ENCODE measurements at places on chromosomes 5 and 9.

DNA sequence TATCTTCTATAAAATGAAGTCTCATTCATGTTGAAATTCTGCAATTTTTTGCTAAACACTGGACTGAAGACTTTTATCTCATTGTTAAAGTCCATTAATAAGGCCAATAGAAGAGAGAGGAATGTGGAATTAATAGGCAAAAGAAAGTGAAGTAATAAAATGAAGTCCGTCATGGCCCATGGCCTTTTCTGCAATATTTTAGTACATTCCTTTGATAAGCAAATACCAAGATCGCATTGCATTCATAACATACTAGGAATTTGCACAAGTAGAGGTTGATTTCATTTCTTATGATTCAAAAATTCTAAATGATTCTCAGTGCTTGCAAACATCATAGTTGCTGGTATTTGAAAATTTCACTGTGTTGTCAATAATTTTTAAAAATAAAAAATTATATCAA lies 664.0 kb downstream of the NR2F1-AS1 start:
- no peak for DNase-seq

DNA sequence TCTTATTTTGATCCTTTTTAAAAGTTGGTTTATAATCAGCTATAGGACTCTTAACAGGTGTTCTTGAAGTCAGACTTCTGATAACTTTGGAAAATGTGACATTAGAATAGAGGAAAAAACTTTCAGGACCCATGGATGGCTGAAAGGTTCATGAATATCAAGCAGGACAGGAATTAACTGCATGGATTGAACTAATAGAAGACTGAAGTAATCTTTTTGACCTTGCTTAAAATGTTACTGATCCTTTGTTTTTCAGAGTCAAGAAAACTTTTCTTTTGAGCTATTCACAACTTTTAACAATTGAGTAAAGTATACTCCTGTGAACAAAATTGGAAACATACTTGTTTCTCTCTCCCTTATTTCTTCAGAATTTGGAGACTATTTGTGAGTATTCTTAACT lies 79.2 kb downstream of the PLK2 start:
- no peak for DNase-seq

GRCh38 chr9:133111808-133112662 lies 9.0 kb downstream of the RALGDS start:
- DNase-seq, result no peak

DNA sequence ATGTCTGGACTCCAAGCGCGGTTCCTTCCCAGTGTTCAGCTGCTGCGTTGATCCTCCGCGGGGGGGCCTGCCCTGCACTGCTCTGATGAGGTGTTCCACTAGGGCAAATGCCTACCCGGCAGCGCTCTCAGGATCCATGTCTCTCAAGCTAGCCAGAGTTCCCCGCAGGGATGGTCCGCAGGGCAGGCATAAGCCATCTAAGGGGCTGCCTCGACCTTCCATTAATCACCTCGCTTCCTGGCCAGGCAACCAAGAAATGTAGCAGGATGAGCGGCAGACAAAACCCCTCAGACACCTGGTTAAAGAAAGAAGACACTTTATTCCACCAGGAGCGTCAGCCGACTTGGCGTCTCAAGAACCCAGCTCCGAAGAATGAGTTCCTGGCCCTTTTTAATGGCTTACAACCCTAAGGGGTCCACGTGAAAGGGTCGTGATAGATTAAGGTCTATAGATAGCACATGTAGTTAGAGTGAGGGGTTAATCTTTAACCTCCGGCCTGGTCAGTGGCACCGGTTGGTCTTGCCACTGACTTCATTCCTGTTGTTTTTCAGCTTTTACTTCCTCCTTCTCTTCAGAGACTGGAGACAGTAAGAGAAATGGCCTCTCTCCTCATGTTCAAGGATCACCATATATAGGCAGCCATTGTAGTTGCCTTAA lies 47.2 kb upstream of the COX7C start:
- DNase-seq, result no peak

DNA sequence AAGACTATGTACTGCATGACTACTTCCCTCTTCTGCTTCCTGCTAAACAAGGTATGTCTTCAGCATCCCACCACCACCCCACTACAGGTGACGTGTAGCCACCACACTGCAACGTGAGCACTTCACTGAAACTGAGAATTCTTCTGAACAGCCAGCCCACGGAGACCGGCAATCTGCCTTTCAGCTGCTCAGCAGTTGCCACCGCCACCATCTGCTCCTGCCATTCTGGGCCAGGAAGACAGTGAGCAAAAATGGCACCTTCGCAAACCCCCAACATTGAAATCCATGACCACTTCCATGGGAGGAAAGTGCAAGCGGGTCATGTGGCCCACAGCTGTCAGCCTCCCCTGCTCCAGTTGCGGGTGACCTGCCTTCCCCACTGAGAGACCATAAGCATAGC lies 443.4 kb upstream of the ST8SIA4 start:
- no peak for DNase-seq

- DNase-seq, result no peak
These were observed 4.0 kb downstream of the RNF183 start for GRCh38 chr9:113298924-113299770.

DNA sequence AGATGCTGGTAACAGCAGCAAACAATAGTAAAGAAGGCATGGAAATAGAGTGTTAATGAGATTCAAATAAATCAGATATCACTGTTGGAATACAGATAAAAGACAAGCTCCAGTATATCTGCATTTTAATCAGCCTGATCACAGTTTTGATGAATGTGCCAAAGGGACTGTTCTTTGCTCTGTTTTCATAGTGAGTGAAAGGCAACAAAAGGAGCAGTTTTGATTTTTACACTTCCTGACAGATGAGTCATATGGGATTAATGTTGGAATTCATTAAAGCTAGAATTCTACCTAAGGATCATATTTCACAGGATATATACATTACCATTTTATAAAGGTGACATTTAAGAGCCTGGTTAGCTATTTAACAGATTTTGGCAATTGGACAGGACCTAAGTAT lies 743.3 kb upstream of the PTPRD start:
- DNase-seq, result no peak

GRCh38 chr5:7927466-7928375 lies 58.8 kb downstream of the MTRR start:
- peak; percentile 27 for DNase-seq

DNA sequence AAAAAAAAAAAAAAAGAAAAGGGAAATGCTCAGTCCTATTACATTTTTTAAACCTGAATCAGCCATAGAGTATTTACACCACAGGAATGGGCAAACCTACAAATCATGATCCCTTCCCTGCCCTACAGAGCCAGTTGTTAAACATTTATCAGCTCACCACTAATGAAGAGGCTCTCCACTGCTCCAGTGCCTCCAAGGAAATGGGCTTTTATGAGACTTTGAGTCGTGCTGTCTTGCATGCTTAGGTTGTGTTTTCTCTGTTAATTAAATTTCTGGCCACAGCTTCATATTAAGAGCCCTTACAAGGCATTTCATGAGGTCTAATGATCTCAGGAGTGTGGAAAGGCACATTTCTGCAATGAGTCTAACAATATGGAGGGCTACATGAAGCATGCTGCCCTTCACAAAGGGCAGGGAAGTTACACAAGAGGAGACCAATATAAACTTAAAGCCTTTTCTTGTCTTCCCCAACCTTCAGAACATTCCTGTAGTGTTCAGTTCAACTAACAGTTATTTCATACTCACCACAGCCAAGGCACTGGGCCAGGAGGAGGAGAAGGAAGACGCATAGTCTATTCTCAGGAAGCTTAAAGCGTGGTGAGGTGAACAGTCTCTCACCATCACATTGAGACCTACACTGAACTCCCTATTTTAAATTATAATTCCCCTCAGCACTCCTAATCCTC lies 140.1 kb upstream of the ABCA1 start:
- no peak for DNase-seq

- peak; percentile 85 for DNase-seq
These were observed 51.4 kb downstream of the PFDN1 start for GRCh38 chr5:140251527-140251973.

- DNase-seq, result no peak
These were observed 90.2 kb upstream of the PARP8 start for GRCh38 chr5:50576265-50576664.

DNA sequence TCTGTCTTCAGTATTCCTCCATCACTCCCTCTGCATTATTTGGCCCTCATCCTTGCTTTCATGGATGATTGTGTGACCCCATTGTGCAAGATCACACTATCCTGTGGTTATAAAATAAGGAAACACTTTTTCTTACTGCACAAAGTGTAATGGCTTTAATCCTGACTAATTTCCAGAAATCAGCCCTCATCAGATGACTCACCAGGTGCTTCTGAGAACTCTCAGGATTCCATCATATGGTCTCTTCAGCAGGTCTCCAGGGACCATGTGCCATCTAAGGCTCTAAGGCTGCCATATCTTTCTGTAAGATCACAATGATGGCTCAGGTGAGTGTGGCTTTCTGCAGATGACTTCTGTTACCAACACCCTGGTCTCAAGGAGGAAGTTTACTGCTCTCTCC lies 27.3 kb upstream of the FER start:
- DNase-seq, result no peak

GRCh38 chr9:89890326-89890980 lies 285.6 kb downstream of the GADD45G start:
- DNase-seq, result no peak

DNA sequence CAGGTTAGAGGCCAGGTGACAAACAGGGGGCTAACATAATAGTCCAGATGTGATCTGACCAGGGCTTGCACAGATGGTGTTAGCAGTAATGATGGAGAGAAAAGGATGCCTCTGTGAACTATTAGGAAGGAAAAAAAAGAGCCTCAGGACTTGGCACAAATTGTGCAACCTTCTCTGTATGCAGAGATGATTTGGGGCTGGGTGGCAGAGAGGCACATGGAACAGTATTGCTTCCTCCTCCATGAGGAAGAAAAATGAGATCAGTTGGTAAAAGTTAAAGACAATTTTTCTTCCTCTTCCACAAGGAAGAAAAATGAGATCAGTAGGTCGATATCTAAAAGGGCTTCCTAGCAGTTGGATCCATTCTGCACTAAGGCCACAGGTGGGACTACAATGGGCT lies 13.9 kb upstream of the ANXA6 start:
- no peak for DNase-seq

DNA sequence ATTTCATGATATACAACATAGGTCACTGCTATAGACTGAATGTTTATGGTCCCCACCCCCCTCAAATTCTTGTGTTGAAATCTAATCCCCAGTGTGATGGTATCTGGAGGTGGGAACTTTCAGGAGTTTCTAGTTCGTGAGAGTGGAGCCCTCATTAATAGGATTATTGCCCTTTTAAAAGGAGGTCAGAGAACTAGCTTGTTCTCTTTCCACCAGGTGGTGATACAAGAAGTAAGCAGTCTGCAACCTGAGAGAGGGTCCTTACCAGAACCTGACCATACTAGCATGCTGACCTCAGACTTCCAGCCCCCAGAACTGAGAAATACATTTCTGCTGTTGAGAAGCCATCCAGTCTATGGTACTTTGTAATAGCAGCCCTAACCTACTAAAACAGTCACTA lies 33.3 kb downstream of the TMEM161B start:
- DNase-seq, result no peak

GRCh38 chr5:68418201-68418600 lies 202.6 kb downstream of the PIK3R1 start:
- peak; percentile 40 for DNase-seq

- peak; percentile 20 for DNase-seq
These were observed 88.9 kb downstream of the CDK5RAP2 start for GRCh38 chr9:120490888-120491595.

DNA sequence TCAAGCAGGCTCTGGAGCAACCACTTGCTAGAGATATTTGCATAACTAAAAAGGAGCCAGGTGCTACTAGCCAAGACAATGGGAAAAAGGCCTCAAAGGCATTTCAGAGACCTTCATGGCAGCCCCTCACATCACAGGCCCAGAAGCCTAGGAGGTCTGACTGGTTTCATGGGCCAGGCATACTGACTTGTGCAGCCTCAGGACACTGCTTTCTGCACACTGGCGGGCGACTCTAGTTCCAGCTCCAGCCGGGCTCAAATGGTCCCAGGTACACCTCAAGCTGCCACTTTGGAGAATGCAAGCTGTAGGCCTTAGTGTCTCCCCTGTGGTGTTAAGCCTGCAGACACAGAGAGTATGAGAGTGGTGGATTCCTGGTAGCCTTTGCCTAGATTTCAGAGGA lies 27.1 kb downstream of the COX7C start:
- no peak for DNase-seq

GRCh38 chr5:160262151-160263074 lies 33.1 kb downstream of the FABP6 start:
- DNase-seq, result no peak

DNA sequence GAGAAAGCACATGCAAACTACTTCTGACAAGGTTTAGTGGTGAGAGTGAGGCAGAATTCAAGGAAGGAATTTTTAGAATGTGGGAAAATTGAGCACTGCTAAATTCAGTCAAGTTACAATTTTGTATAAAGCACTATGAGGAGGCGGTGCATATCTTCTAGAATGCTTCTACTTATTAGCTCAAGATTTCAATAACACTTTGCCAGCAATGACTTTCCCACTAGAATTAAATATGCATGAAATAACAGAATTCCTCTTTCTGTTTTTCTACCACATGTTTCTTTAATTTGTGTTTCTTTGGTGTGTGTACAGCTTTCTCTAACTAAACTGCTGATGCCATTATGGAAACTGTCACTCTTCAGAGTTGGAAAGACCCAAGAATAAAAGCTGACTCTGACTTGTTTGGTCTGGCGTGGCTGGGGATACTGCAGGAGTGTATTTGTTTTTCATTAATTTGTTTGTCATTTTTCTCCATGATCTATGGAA lies 163.5 kb downstream of the ARSB start:
- DNase-seq, result no peak

DNA sequence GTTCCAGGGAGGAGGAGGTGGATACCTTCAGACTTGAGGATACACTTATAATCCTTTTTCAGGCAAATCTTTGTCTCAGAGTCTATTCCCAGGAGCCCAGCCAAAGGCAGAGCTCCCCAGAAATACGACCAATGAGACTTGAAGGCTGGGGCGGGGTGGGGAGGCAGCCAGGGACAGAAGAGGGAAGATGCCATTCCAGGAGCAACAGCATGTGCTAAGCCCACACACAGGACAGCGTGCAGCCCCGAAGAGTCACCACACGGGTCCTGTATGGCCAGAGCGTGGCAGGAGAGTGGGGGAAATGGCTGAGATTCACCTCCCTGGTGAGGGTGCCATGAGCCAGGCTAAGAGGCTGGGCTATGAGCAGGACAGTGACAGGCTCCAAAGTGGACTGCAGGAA lies 35.2 kb downstream of the WHRN start:
- no peak for DNase-seq

DNA sequence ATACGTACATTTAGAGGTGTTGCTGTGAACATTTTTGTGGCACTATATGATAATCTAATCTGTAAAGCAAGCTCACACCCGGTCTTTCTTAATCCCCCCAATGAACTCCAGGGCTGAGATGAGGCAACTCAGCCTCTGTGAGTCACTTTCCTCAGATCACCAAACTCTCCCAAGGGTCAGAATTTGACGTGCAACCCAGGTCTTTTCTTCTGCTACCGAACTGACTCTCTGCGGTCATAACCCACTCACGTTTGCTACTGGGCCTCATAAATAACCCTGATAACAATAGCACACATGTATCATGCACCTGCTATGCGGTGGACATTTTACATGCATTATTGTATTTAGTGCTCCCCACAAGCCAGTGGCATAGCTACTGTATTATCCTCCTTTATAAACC lies 153.1 kb downstream of the DROSHA start:
- peak; percentile 53 for DNase-seq

GRCh38 chr5:170028124-170028523 lies 47.8 kb upstream of the INSYN2B start:
- no peak for DNase-seq
